ENCODE measurements at places on chromosomes 16 and 17. TPM values are rescaled to one million over a fixed set of nuclear protein-coding genes. Genes with fewer than 3 reads are reported as not detected.

DNA sequence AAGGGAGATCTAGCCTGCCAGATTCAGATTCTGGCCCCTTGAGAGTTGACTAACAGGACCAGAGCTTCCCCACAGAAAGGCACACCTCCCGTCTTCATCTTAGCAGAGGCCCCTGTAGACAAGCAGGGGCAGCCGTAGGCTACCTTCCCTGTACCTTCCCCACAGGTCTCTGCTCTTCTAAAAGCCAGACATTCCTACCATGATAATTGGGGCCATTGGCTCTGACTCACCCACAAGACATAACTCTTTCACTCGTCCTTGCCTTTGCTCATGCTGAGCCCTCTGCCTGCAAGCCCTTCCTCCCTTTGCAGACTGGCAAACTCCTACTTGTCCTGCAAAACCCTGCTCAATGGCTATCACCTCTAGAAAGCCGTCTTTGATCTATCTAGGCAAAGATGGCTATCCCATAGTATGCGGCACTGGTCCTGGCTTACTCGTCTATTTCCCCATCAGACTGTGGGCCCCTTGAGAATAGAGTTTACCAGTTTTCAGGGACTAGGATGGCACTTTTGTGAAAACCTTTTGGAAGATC lies 43.8 kb downstream of the PIMREG start:
- H3K4me1 ChIP-seq: peaks cover 9% of the 10 kb centered on the region
- H3K4me3 ChIP-seq: no peak overlapping the region
- H3K27ac ChIP-seq: no peak overlapping the region
- H3K27me3 ChIP-seq: no peaks in the 10 kb centered on the region

DNA sequence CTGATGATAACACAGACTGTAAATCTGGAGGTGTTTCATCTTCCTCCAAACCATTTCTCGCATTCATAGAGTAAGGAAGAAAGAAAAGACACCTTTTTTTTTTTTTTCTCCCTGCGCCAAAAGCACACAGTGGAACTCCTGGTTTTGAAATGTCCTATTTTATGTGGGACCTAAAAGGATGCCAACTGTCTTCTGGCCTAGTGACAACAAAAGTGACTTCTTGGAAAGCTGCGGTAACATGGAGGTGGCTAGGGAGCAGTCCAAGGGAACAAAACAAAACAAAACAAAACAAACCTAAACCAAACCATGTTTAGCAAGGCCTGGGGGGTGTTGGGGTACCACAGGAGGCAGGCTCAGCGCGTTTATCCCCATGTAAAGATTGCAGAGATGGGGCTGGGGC lies 174.8 kb downstream of the XYLT1 start:
- no peak overlapping the region for H3K27ac ChIP-seq
- H3K27me3 ChIP-seq: no peaks in the 10 kb centered on the region
- no peaks in the 10 kb centered on the region for H3K36me3 ChIP-seq
- no peaks in the 10 kb centered on the region for H3K4me1 ChIP-seq
- no peak for DNase-seq
- no peak overlapping the region for H3K4me3 ChIP-seq

DNA sequence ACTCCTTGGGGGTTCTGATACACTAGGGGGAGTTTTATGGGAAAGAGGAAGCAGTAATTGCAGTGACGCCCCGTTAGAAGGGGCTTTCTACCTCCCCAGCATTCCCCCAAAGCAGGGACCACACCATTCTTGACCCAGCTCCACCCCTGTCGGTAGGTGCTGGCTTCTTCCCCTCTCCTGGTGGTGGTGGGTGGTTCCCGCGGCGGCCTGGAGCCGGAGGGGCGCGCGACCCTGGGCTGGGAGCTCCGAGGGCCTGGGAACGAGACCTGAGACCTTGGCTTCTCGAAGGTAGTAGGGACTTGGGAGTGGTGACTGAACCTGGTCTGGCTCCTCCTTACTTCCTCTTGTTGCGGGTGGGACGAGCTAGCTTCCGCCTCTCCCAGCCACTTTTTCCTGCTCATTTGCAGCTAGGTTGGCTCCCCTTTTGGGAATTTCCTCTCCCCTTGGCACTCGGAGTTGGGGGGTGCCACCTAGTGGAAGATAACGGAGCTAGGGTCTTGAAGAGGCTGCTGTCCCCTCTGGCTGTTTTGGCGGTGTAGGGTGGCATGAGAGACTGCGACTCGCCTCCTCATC lies 438 bp downstream of the GRN start:
- no peak for DNase-seq
- peak overlapping the region; percentile 86 for H3K27ac ChIP-seq
- H3K4me1 ChIP-seq: peaks cover 6% of the 10 kb centered on the region
- peaks cover 13% of the 10 kb centered on the region for H3K36me3 ChIP-seq
- no peaks in the 10 kb centered on the region for H3K27me3 ChIP-seq

DNA sequence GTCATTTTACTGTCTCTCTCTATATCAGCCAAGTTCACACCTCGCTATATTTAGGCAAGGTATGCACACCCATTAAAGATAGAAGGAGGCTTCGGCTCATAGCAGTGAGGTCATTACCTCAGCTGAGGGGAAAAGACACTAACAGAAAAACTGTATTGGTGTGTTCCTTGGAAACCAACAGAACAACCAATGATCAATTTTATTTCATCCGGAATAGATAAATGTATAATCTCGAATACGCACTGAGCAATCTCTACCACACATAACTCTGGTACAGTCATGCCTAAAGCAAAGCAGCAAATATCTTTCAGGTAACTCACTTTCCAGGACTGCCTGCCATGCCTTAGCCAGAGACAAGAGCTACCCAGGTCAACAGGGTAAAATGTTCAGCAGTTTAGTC lies 109.9 kb upstream of the CORO6 start:
- H3K27ac ChIP-seq: no peak overlapping the region
- H3K36me3 ChIP-seq: peaks cover 13% of the 10 kb centered on the region
- H3K4me3 ChIP-seq: no peak overlapping the region
- H3K4me1 ChIP-seq: peaks cover 8% of the 10 kb centered on the region
- DNase-seq: no peak
- no peaks in the 10 kb centered on the region for H3K27me3 ChIP-seq

- no peak overlapping the region for H3K27ac ChIP-seq
- H3K4me1 ChIP-seq: no peaks in the 10 kb centered on the region
- no peak overlapping the region for H3K4me3 ChIP-seq
- DNase-seq: no peak
- no peaks in the 10 kb centered on the region for H3K27me3 ChIP-seq
These were observed 127.1 kb downstream of the SPAG9 start for GRCh38 chr17:50993544-50993943.

DNA sequence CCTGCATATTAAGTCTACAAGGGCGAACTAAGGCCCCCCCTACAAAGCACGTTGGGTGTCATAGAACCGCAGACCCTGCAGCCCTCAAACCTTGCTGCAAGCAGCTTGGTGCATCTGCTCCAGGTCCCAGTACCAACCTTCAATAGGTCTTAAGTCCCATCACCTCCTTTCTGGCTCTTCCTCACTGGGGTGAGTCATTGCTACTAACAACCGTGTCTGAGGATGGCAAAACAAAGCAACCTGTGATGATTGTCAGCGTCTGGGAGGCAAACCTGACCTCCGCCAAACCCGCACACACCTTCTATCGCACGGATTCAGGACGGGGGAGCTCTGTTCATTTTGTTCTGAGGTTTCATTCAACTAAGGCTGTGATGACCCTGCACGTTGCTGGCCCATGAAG lies 138.9 kb downstream of the SLC39A11 start:
- DNase-seq: no peak
- H3K27me3 ChIP-seq: no peaks in the 10 kb centered on the region
- H3K27ac ChIP-seq: no peak overlapping the region
- H3K36me3 ChIP-seq: no peaks in the 10 kb centered on the region
- no peak overlapping the region for H3K4me3 ChIP-seq

DNA sequence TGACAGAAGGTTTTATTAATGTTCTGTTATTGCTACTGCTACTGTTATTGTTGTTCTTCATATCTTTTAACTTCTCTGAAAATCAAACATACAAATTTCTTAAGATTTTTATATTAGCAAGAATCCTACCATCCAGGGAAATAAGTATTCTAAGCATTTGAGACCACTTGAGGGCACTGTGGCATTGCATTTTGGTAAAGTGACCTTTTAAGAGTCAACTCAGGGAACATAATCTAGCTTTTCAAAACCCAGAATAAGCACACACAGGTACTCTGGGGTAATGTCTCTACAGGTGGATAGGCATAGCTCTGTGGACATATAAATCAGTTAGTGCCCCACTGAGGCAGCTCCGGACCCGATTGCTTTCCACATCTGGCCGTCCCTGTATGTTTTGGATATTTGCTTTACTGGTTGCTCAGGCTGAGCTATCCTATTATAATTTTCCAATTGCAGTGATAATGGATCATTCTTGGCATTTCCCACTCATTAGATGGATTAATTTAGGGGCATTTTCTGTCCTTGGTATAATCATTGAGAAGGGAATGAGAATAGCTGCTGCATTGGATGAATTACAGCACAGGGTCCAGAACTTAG lies 1425.1 kb upstream of the CDH8 start:
- no peaks in the 10 kb centered on the region for H3K36me3 ChIP-seq
- H3K27me3 ChIP-seq: no peaks in the 10 kb centered on the region
- no peak overlapping the region for H3K4me3 ChIP-seq
- H3K4me1 ChIP-seq: no peaks in the 10 kb centered on the region

DNA sequence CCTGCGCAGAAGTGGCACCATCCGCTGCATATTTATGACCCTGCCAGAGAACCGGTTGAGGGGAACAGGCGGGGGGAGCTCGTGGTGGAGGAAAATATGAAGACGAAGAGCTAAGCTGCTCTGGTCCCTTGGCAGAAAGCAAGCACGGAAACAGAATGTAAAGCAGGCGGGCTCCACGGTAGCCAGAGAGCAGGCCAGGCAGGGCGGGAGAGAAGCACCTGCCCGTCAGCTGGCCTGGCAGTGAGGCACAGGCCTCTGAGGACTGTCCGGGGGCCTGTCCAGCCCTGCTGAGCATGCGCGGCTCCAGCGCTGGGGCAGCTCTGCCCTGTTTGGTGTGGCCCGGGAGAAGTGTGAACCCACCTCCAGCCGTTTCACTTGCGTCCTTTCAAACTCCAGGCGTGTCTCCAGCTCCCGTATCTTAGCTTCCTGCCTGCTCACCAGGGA lies 46.7 kb downstream of the PIPOX start:
- no peaks in the 10 kb centered on the region for H3K4me1 ChIP-seq
- H3K36me3 ChIP-seq: peaks cover 90% of the 10 kb centered on the region
- no peak overlapping the region for H3K4me3 ChIP-seq
- no peaks in the 10 kb centered on the region for H3K27me3 ChIP-seq
- H3K27ac ChIP-seq: no peak overlapping the region

DNA sequence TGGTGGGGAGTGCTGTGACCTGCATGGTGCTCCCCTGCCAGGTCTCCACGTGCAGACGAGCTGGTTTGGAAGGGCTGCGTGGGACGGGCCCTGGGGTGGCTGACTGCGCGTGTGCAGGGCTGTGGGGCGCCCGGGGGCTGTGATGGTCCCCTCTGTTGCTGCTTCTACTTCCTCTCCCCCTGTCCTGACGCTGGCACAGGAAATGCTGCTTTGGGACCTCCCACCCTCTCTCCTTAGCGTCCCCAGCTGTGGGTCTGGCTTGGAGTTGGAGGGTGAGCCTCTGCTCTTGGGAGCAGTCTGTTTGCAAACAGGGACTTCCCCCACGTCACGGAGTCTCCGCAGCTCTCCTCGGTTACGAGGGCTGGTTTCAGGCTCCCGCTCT lies 35.2 kb downstream of the TSC2 start:
- no peak for DNase-seq
- H3K36me3 ChIP-seq: peaks cover 83% of the 10 kb centered on the region
- peaks cover 8% of the 10 kb centered on the region for H3K4me1 ChIP-seq
- no peak overlapping the region for H3K27ac ChIP-seq
- no peak overlapping the region for H3K4me3 ChIP-seq

GRCh38 chr16:56964243-56965148 lies 2.7 kb downstream of the CETP start:
- no peak overlapping the region for H3K4me3 ChIP-seq
- no peak overlapping the region for H3K27ac ChIP-seq
- H3K36me3 ChIP-seq: no peaks in the 10 kb centered on the region
- no peaks in the 10 kb centered on the region for H3K27me3 ChIP-seq
- peak; percentile 94 for DNase-seq
- peaks cover 36% of the 10 kb centered on the region for H3K4me1 ChIP-seq

DNA sequence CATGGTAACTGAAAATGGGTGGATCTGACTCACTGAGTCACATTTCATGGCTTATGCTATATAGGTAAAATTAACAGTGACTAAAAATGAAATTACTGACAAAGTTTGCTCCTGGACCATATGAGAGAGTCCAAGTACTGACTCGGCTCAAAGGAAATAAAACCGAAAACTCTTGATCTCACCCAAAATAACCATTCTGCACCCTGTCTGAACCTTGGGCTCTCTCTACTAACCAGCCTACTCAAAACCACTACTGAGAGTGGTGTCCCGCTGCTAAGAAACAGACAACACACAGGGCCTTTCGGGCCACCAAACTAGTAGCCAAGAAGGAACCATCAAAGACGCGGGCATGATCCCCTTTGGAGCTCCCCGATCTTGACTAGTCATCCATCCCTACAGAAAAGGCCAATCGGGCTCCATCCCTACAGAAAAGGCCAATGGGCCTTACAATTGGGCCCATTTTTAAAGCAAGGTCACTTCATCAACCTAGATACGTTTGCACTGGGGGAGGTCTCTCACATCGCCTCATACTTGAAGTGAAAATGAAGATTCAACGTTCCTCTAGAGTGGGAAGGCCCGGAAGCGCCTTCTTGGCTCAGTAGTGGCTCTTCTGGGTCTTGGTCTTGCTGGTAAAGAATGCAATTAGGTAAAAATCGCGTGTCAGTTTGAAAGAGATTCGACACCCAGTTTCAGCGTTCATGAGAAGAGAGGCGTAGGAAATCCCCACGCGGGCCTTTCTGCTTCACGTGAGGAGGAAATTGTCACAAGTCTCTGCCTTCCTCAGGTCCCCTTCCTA lies 720 bp upstream of the ZPBP2 start:
- peaks cover 11% of the 10 kb centered on the region for H3K4me1 ChIP-seq
- H3K27ac ChIP-seq: no peak overlapping the region
- H3K36me3 ChIP-seq: no peaks in the 10 kb centered on the region
- DNase-seq: no peak

DNA sequence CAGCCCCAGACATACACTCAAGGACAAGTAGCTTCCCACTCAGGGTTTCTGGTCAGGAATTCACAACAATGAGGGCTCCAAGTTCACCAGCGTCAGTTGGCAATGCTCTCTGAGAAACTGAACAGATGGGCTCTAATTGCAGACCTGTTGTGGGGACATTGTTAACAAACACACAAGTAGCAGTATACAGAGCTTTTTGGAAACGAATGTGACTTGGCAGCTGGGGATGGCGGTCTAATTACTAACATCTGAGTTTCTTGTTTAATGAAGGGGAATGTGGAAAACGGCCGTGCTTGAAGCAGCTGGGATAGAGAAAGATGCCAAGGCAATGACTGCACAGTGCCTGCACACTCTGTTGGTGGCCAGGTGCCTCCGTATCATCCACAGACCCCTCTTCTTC lies 316.1 kb upstream of the IRX3 start:
- no peak overlapping the region for H3K4me3 ChIP-seq
- DNase-seq: no peak
- H3K27me3 ChIP-seq: no peaks in the 10 kb centered on the region
- no peak overlapping the region for H3K27ac ChIP-seq

- no peaks in the 10 kb centered on the region for H3K4me1 ChIP-seq
- H3K27ac ChIP-seq: no peak overlapping the region
- DNase-seq: no peak
- no peaks in the 10 kb centered on the region for H3K36me3 ChIP-seq
- H3K4me3 ChIP-seq: no peak overlapping the region
These were observed 191.1 kb downstream of the CHD9NB start for GRCh38 chr16:52861614-52862022.

Gene FAM20A
- 43.3 TPM for total RNA-seq

Gene PMM2
- total RNA-seq: 36.8 TPM

Gene LRRC36
- total RNA-seq: 27.4 TPM

Gene RHBDL1
- 2.0 TPM for total RNA-seq

Gene MYO1D
- 73.3 TPM for total RNA-seq

Gene KRTAP4-4
- not detected for total RNA-seq

Gene CD300E
- 6.5 TPM for total RNA-seq

Gene MT1M
- total RNA-seq: 40.3 TPM

Gene TBC1D28
- not detected for total RNA-seq

Gene TRAF7
- 64.3 TPM for total RNA-seq

Gene PPY
- not detected for total RNA-seq
